NCI-H2107 (cell line): ENCODE measurements at places on chromosomes 16 and 17.

GRCh38 chr16:70679671-70680494, 6.0 kb downstream of the MTSS2 start:
- no peak for DNase-seq

DNA sequence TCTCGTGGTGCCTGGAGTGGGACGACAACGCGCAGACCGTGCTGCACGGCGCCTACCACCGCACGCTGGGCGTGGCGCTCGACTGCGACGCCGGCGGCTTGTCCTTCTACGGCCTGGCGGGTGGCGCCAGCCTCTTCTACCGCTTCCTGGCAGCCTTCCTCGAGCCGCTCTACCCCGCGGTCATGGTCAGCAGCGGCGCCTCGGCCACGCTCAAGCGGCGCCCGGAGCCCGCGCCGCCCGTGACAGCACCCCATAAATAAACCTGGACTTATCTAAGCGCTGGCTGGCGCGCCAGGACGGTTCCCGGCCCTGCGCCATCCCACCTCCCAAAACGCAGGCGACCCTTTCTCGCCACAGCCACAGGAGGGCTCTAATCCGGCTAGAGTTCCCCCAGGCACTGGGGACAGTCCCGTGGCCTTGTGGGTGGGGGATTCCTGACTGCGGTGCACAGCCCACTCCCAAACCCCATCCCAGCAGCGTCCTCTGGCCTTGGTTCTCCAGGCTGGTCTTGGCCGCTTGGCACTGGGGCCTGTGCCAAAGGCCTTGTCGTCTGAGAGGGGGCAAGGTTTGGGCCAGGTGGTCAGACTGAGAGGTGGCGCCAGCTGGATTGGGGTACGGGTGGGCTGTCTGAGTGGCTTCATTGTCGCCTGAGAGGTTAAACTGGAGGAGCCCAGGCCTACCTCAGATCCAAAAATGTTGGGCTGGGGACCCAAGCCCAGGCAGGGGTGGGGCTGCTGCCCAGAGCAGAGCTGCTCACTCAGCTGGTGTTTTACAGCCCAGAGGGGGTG, 10.1 kb upstream of the SLC16A5 start:
- no peak for DNase-seq

GRCh38 chr17:2995377-2995776, 68.0 kb downstream of the OR1D5 start:
- DNase-seq: no peak

GRCh38 chr17:19010729-19011505, 6.4 kb upstream of the FAM83G start:
- no peak for DNase-seq

DNA sequence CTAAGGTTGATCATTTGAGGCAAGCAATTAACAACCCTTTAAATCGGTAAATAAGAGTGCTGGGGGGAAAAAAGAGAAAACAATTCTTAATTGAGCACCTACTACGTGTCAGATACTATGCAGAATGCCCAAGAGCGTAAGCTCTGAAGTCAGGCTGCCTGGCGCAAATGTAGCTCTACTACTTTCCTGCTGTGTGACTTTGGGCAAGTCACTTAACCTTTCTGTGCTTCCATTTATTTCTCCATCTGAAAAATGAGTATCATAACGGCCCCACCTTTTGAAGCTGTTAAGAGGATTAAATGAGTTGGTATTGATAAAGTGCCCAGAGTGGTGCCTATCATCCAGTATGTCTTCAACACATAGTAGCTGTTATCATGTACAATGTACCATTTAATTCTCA, 102.0 kb downstream of the CACNG3 start:
- DNase-seq: no peak

DNA sequence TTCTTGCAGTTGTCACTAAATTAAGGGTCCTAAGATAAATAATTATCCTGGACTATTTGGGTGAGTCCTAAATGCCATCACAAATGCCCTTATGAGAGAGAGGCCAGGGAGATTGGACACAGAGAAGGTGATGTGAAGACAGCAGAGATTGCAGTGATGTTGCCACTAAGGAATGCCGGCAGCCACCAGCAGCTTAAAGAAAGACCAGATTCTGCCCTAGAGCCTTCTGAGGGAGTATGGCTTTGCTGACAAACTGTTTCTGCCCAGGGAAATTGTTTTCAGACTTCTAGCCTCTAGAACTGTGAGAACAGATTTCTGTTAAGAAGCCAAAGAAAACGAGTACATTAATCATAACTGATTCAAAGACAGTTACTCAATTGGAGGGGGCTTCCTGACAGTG, 10.0 kb upstream of the ZNF23 start:
- no peak for DNase-seq

- peak; percentile 65 for DNase-seq
These were observed 11.0 kb downstream of the CYB561 start for GRCh38 chr17:63434951-63435571.

GRCh38 chr16:11890231-11890965, 25.4 kb downstream of the GSPT1 start:
- no peak for DNase-seq

- DNase-seq: no peak
These were observed 12.5 kb downstream of the SLC16A3 start for GRCh38 chr17:82241183-82241925.

- no peak for DNase-seq
These were observed 565.2 kb downstream of the TOX3 start for GRCh38 chr16:51981725-51982124.

DNA sequence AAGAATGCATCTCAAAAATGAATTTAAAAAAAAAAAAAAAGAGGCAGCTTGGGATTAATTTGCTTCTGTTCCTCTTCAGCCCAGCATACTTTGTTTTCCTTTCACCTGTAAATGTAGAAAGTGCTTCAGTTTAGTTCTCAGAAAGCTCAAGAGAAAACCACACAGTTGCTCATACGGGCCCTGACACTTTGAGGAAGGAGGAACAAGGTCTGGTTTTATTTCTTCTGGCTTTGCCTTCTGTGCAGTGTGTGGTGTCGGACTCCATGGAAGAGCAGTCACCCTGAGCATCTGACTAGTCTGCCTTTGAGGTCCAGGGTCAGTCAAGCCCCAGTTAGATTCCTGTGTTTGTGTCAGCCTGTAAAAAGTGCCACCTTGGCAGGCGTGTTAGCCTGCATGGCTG, 27.6 kb downstream of the NMT1 start:
- DNase-seq: no peak

GRCh38 chr16:68469796-68470460, 21.6 kb upstream of the SMPD3 start:
- no peak for DNase-seq

- no peak for DNase-seq
These were observed 1.1 kb downstream of the SRSF1 start for GRCh38 chr17:58005728-58006559.

DNA sequence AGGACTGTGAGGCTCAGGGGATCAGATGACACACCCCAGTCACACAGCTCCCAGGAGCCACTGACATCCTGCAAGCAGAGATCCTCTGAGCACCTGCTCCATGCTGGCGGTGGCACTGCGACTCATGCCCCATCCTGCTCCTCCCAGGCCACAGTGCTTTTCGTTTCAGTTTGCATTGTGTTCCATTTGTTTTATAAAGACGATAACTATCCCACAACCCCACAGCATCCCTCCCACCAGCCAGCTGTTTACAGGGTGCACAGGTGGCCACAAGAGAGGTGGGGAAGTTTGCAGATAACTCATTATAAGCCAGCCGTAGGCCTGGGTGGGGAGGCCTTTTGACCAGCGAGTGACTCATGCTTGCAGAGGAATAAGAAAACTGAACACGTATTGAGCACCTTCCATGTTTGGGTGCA, 28.2 kb downstream of the BCO1 start:
- peak; percentile 56 for DNase-seq

- no peak for DNase-seq
These were observed 32.6 kb downstream of the RAI1 start for GRCh38 chr17:17713839-17714238.

DNA sequence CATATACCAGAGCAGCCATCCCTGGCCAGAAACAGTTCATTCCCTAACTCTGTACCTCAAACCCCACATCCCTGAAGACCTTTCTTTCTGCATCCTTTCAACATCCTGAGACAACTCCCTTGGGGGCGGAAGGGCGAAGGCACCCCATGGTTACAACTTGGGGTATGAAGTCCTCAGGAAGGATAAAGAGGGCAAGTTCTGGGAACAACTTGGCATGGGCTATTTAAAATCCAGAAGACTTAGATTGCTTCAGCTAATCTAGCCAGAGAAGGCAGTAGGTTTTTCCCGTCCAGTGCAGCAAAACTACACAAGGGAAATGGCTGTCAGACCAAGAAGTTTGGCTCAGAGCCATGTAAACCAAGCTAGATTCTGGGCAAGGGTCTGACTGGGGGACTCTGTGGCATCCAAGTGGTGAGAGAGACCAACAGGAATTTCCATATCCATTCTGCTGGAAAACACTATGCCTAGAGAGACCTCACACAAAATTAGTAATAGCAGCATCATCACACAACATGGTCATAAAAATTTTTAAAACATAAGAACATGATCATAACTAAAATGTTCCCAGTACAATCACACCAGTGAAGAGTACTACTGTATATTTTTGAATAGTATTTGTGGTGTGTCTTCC, 113.2 kb downstream of the CDYL2 start:
- DNase-seq: no peak

DNA sequence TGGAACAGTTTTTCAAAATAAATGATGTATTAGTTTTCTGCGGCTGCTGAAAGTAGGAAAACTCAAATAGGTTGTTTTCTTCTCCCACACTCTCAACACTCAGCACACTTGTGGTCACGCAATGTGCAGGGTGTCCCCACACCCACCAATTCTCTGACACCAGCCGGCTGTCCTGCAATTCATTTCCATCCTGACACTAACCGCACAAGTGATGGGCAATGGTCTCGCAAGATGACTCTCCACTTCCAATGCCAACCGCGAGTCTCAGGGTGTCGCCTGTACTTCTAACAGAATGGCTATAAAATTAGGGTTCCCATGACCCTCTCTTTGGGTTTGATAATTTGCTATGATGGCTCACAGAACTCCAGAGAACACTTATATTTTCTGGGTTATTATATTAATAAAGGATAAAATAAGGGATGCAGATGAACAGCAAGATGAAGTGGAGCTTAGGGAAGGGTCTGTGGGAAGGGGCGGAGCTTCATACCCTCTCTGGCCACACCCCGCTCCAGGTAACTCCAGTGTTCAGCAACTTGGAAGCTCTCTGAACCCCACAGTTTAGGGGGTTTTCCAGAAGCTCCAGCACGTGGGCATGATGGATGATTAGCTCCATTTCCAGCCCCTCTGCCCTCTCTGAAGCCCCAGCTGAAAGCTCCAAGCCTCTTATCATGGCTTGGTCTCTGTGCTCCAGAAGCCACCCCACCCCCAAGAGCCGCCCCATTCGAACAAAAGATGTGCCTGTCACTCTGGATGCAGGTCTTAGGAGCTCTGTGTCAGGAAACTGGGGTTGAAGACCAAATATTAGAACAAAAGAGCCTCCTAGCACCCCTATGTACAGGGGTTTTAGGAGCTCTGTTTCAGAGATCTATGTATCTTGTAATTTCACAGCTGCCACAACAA, 19.8 kb downstream of the TAF1C start:
- DNase-seq: no peak

DNA sequence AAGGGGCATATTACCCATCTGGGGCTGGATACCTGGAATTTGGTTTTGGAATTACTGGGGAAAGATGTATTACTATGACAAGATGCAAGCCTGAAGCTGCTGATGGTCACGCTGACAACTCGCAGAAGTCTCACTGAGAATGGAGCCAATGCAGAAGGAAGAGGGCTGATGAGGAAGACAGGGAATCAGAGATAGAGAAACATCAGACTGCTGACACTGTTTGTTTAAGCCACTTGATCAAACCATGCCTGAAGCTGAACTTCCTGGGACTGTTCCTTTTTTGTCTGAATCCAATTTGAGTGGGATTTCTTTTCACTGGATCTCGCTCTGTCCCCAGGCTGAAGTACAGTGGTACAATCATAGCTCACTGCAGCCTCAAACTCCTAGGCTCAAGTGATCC, 133.9 kb downstream of the GAS7 start:
- DNase-seq: no peak

- DNase-seq: no peak
These were observed 11.9 kb downstream of the DNAAF8 start for GRCh38 chr16:4746215-4746614.

- no peak for DNase-seq
These were observed 56.1 kb upstream of the RBL2 start for GRCh38 chr16:53378138-53378537.

GRCh38 chr16:31092330-31092729, 2.3 kb downstream of the VKORC1 start:
- no peak for DNase-seq

- DNase-seq: no peak
These were observed 252.0 kb upstream of the KIF2B start for GRCh38 chr17:53570731-53571130.

- no peak for DNase-seq
These were observed 43.1 kb downstream of the TBX4 start for GRCh38 chr17:61495161-61495857.

DNA sequence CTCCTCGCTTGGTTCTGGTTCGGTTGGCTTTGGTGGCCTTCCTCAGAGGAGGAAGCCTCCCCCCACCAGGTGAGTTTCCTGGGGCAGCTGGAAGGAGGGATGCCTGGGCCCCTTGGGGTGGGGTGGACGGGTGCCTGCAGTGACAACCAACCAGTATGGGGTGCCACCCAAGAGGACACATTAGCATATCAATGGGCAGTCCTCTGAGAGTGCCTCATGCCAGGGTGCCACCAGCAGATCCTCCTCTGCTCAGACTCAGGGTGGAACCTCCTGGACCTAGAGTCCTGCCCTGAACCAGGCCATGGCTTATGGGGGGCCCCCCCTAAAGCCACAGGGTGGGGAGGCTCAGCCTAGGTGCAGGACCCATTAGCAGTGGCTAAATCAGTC, 2.7 kb downstream of the PPP1R1B start:
- peak; percentile 48 for DNase-seq

DNA sequence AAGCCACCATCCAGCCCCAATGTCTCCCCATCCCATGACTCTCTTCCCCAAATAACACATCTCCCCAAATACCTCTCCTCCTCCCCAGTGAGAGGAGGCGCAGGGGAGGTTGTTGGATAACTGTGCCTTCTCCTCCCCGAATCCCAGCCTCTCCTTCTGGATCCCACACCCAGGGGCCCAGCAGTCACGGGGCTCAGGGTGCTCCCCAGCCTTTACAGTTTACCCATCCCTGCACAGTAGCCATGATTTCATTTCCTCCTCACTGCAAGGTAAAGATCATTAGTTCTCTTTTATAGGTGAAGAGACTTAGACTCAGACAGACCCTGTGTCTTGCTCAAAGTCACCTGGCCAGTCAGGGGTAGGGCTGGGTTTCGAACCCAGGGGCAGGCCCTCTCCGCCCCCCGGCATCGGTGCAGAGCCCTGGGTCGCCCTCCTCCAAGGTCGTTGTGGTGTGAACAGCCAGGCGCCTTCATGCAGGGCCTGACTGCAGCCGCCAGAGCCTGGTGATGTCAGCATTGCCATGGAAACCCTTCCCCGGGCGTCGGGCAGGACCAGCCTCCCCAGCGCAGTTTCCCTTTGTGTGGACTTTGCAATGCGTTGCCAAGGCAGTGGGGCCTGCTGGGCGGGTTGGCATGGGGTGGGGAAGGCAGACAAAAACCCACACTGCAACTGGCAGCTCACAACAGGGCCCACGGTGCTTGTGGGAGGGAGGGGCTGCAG, 53.3 kb upstream of the TOB1 start:
- peak; percentile 89 for DNase-seq
